ENCODE measurements at places on chromosomes 12 and 14.

DNA sequence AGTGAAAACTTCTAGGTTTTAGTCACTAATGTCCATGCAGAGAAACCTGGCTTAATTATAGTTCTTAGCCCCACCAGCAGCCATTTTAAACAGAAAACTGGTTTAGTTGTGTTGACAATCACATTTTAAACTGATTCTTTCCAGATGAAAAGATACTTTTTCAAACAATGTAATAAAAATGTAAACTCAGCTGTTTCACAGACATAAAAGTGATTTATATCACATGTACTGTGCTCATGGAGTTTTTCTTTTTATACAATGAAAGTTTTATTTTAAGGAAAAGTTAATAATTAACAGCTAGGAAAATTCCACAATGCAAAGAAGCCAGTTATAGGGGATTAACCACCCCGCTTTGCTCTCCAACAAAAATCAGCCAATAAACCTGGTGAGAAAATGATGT lies 129.7 kb downstream of the PAX9 start:
- DNase-seq: no peak

- no peak for DNase-seq
Measured at GRCh38 chr14:42047421-42048055, 440.9 kb downstream of the LRFN5 start.

DNA sequence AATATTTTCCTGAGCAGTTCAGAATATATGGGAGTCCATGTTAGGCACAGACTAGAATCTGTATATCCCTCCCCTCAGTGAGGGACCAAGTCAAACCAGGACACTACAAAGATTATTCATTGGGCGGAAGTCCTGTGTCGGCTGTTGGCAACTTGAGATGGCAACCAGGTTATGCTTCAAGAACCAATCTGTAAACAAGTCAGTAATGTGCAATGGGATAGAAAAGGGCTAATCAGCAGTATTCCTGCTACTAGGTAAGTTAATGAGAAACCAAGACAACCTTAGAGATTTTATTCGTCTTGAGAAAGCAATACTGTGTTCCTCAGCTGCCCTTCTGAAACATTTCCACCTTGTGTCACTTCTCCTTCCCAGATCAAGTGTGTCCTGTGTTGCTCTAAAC lies 26.4 kb downstream of the ARG2 start:
- DNase-seq: no peak

GRCh38 chr12:81588235-81589008 lies 170.7 kb downstream of the PPFIA2 start:
- DNase-seq: no peak

GRCh38 chr14:21990116-21990515 lies 316.5 kb upstream of the OR4E1 start:
- DNase-seq: no peak

- DNase-seq: no peak
Measured at GRCh38 chr14:59013672-59014298, 174.7 kb upstream of the DAAM1 start.

GRCh38 chr12:80763874-80764273 lies 47.2 kb downstream of the MYF5 start:
- no peak for DNase-seq

GRCh38 chr12:122185079-122185478 lies 2.2 kb downstream of the LRRC43 start:
- no peak for DNase-seq

DNA sequence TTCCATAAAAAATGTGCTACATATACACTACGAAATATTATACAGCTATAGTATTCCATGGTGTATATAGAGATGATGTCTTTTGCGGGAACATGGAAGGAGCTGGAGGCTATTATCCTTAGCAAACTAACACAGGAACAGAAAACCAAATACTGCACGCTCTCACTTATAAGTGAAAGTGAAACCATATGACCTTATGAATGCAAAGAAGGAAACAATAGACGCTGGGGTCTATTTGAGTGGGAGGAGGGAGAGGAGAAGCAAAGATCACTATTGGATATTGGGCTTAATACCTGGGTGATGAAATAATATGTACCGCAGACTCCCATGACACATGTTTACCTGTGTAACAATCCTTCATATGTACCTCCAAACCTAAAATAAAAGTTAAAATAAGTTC lies 142.8 kb downstream of the LRFN5 start:
- no peak for DNase-seq

DNA sequence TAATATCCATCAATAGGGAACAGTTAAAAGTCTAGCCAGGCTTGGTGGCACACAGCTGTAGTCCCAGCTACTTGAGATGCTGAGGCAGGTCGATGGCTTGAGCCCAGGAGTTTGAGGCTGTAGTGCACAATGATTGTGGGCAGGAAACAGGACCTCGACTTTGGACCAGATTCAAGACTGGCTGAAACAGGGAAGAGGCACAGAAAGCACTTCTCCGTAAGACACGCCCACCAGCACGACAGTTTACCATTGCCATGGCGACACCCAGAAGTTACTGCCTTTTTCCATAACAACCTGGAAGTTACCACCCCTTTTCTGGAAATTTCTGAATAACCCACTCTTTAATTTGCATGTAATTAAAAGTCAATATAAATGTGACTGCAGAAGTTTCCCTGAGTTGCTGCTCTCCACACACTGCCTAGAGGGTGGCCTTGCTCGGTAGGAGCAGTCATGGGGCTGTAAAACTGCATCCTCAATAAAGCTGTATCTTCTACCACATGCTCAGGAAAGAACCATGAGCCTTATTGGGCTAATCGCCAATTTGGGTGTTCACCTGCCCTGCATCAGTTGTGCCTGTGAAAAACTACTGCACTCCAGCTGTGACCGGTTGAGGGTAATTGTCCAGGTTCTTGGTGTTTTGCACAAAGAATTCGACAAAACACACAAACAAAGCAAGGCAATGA lies 4.6 kb upstream of the LRRC23 start:
- DNase-seq: no peak

GRCh38 chr12:130031571-130032189 lies 127.9 kb upstream of the TMEM132D start:
- DNase-seq: no peak

DNA sequence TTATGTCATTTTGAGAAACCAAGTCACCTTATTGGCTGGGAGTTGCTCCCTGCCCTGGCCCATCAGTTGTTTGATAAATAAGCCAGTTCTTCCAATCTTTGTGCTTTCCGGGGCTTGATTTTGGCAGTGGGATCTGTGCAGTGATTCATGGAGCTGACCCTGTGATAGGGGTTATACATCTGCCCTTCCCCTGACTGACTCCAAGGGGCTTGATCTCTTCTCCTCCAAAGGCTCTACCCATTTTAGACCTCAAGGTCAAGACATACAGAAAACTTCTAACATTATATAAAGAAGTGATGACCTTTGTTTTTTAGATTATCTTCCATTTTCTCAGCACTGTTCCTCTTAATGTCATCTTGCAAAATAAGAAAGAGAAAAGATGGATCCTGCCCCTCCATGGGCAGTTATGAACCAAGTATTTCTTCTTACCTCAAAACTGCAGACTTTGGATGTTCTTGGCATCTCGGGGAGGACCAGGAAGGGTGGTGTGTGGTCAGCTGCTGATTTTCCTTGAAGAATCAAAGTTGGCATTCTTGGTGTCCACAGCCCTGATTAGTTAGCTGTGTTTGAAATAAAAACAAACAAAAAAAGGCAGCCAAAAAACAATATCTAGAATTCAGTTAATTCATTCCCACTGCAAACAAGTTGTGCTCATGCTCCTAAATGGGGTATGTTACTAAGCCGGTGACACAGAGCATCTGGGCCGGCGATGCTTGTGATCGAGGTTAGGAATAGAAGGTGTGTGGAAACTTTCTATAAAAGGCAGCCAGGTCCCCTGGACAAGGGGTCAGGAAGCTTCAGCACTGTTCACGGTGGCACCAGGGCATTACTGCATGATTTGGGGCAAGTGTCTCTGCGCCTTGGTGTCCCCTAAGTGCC lies 120.2 kb downstream of the SAMD4A start:
- no peak for DNase-seq

GRCh38 chr12:113103756-113104450 lies 31.7 kb downstream of the RASAL1 start:
- peak; percentile 35 for DNase-seq

- DNase-seq: no peak
Measured at GRCh38 chr12:95790033-95790916, at the start of gene NTN4. TSS of gene NTN4 (minus strand) at chr12:95790764. CDS start at chr12:95790309, 455 bp downstream.

DNA sequence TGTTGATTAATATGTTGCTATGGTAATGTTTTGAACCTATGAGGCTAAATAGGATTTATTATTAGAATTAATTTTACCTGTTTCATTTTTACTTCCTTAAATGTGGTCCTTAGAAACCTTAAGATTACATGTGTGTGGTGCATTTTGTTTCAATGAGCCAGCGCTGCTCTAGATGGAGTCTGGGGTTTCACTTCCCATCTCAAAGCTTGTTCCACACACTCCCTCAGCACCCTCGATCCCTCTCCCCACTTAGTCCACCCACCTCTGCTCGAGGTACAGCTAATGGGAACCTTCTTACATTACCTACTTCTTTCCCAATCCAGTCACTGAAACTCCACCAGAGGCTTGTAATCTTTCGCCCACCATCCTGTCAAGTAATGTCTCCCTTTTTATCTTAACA lies 205.2 kb downstream of the PAX9 start:
- no peak for DNase-seq

GRCh38 chr14:19949218-19949617 lies 18.5 kb downstream of the OR4K1 start:
- no peak for DNase-seq

DNA sequence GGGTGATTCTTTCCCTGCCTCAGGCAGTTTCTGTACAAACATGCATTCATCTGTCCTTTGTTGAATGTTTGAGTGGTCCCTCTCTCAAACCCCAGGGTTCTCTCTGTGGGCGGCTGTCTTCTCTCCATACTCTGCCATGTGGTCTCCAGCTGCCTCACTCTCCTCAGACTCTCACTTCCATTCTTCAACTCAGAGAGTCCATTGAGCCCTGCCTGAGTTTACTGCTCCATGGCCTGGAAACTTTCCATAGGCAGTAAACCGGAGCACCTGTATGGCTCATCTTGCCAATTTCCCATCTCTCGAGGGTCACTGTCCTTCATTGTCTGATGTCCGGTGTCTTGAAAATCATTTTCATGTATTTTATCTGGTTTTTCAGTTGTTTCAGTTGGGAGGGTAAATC lies 11.3 kb downstream of the C14orf132 start:
- DNase-seq: no peak

DNA sequence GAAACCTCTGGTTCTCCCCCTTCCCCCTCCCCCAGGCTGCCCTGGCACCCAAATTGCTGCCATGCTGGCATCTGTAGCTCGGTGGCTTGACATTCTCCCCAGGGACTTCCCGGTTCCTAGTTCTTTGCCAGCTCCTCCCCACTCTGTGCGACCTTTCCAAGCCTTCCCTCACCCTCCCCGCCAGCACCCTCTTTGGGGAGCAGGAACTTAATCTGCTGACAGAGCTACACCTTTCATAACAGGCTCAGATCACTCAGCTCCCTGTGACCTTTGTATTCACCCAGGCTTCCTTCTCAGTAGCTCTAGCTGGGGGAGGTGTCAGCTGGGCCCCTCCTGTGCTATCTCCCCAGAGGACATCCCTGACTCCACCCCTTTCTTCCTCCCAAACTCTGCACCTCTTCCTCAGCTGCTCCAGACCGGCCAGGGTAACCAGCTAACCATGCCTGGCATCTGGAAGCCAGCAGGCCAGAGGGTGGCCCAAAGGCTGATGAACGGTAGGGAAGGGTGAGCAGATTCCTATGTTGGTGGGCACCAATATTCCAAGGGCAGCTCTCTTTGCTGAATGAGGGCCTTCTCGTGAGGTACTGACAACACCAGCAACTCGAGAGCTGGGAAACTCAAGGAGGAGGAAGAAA lies 1.8 kb upstream of the COX14 start:
- no peak for DNase-seq

DNA sequence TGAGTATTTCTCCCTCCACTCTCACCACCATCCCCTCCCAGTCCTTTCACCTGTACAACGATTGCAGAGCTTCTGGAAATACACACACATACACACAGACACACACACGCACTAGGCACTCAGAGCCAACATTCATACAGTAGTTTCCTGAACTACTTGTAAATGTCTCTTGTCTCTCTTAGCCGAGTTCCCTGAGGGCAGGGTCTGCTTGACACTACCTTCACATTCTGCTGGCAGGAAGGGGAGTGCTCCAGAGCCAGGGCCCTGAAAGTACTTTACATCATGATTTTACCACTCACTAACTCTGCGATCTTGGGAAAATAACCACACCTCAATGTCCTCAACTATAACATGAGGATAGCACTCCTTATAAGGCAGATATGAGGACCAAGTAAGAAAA lies 82.7 kb downstream of the GAS2L3 start:
- no peak for DNase-seq

- DNase-seq: no peak
Measured at GRCh38 chr14:53350866-53351265, 197.7 kb upstream of the DDHD1 start.

- DNase-seq: no peak
Measured at GRCh38 chr12:1013618-1014489, 22.8 kb downstream of the ERC1 start.

- DNase-seq: no peak
Measured at GRCh38 chr14:30225176-30225575, 297.5 kb upstream of the PRKD1 start.

DNA sequence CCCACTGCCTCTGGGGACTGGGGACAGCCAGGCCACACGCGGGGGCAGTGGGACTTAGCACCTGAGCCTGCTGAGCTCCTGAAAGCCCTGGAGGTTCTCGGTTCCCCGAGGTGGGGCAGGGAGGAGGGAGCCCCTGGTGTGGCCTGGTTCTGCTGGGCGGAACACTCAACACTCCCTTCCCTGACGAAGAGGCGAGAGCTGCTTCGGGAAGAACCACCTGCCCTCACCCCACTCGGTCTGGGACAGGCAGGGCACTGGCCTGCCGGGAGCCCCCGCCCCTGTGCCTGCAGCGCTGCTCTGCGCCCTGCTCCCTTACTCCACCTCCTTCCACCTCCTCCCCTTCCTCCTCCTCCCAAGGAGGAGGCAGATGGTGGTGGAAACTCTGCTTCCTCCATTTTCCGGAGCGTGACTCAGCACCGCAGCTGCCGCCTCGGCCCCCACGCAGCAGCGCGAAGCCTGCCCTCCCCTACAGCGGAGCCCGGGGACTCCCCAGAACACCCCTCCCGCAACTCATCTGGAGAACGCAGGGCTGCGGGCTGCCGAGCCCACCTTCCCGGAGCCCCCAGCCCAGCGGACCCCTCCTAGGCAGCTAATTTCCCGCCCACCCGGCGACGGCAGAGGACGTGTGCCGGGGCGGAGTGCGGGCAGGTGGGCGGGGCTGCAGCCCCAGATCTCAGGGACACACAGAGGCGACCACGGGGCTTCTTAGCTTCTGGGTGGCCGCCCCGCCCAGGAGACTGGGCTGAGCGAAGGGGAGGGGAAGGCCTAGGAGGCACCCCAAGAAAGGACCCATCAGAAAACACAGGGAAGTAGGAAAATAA lies 11.7 kb upstream of the INF2 start:
- DNase-seq: no peak
